SW 1271 (cell line): ENCODE measurements at places on chromosomes 13 and 19.

DNA sequence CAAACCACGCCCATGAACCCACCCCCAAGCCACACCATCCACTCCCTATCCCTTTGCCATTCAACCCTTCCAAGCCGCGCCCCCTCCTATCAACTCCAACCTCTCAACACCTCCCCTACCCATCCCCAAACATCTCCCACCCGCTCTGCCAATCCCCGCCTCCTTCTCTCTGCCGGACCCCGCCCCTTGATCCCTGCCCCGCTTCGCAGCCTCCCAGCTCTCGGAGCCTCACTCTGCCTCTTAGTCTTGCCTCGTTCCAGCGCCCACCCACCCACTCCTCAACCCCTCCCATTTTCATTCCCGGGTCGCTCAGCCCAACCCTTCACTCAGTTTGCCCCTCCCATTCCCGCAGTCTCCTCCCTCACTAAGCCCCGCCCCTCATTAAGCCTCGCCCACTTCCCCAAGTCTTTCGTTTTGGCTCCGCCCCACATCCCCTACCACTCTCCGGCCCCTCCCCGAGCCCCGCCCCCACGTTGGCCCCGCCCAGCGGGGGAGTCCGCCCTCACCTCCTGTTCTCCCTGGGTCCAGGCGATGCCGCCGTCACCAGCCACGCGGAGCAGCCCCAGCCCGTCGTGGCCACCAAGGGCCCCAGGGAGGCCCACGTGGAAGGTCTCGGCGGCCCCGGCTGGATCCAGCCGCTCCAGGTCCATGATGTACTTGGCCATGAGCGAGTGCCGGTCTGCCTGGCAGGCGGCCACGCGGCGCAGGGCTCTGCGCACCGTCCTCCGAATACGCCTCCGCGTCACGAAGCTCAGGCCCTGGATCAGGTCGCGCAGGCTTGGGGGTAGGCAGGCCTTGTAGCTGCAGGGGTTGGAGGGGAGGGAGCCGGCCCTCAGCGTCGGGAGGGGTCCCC is 5.7 kb downstream of the JAK3 start:
- peak; percentile 33 for DNase-seq

- no peak for DNase-seq
Observed at GRCh38 chr13:83211301-83211700, 671.0 kb downstream of the SLITRK1 start.

DNA sequence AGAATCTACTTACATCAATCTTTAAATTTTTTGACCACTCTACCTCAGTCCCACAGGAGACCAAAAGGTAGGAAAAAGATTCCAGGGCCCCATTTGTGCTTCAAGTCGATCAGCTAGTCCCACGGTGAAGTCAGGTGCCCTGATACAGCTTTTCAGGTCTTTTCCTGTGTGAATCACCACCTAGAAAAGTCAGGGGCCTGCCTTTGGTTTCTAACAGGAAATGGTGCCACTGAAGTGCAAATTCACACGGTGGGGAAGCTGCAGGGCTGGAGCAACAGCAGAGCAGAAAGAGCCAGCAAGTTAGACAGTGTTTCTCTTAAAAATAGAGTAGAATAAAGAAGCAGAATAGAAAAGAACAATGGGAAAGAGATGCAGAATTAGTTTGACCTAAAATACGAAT is 107.5 kb downstream of the KLF12 start:
- no peak for DNase-seq

GRCh38 chr13:21014502-21015170 is 46.8 kb downstream of the LATS2 start:
- no peak for DNase-seq

GRCh38 chr19:28351761-28352160 is 861.2 kb downstream of the UQCRFS1 start:
- DNase-seq: no peak
